ENCODE measurements at places on chromosomes 12 and 14. TPM values are rescaled to one million over a fixed set of nuclear protein-coding genes. Genes with fewer than 3 reads are reported as not detected.

SYCP3 gene
- 0.33 TPM for total RNA-seq

SIX6 gene
- total RNA-seq, result not detected

TPPP2 gene
- not detected for total RNA-seq

NFATC4 gene
- total RNA-seq, result 76.4 TPM

SCNN1A gene
- total RNA-seq, result not detected

PLCZ1 gene
- not detected for total RNA-seq

LYZ gene
- total RNA-seq, result not detected

KRT85 gene
- not detected for total RNA-seq

FOXA1 gene
- not detected for total RNA-seq

LMO3 gene
- 0.39 TPM for total RNA-seq

Measured in smooth muscle cell of the pulmonary artery (primary cell).